Kasumi-1 (cell line): ENCODE measurements at places on chromosomes 2 and 18.
A peak's percentile ranks its signal among the peaks of the same experiment; 100 is the strongest.

DNA sequence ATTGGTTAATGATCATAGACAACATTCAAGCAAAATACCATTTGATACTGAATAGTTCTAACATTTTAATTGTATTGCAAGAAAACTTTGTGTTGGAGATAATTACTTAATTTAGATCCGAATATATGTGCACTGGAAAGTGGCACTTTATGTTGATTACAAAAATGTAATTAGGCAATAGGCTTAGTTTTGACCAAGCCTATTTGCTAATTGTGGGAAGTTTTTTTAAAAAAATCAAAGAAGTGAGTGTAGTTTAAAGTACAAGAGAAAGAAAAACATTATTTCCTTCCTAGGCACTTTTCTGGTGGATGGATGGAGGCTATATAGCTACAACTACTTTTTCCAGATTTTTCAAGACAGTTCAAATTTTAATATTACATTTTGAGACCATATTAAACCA, 18.3 kb upstream of the PELI1 start:
- DNase-seq, result no peak

GRCh38 chr2:16623564-16624435, 41.8 kb downstream of the CYRIA start:
- peak; percentile 4 for DNase-seq

DNA sequence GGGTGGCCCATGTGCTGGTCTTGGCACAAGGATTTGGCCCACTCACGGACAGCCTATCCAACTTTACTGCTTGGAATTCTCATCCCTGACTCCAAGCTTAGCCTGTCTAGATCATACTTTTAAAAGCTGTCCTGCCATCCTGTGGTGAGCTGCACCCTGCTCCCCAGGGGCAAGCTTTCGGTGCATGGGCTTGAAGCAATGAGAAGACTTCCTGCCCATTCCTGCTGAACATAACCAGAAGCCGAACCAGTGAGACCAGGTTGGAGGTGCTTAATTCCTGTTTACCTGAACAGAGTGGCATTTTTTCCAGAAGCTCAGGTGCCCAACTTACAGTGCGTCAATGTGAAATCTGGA, 154.5 kb downstream of the ANTXR1 start:
- no peak for DNase-seq

DNA sequence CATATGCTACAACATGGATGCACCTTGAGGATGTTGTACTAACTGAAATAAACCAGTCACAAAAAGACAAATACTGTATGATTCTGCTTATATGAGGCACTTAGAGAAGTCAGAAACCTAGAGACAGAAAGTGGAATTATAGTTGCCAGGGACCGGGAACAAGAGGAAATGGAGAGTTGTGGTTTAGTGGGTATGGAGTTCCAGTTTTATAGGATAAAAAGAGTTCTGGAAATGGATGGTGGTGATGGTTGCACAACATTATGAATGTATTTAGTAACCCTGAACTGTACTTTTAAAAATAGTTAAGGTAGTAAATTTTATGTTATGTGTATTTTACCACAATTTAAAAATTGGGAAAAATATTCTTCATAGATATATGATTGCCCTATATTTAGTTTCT, 97.7 kb downstream of the DPP4 start:
- peak; percentile 30 for DNase-seq

DNA sequence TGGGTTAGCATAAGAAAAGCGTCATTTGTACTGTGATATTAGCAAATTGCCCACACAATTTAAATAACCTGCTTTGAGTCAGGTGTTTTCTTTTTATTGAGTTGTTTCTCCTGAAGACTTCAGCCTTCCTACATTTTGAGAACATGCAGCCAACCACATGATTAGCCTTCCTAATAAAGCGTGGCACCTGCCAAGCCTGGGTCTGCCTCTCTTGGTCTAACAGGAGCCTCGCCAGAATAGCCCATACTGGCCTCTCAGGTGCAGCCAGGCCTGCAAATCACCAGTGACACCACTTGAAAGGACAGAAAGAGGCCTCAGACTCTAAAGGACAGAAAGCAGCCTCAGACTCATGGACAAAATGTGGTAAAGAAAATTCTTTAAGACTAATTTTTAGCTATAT, 653.8 kb downstream of the BCL11A start:
- DNase-seq, result no peak

GRCh38 chr2:37985333-37985732, 60.2 kb downstream of the RMDN2 start:
- no peak for DNase-seq

DNA sequence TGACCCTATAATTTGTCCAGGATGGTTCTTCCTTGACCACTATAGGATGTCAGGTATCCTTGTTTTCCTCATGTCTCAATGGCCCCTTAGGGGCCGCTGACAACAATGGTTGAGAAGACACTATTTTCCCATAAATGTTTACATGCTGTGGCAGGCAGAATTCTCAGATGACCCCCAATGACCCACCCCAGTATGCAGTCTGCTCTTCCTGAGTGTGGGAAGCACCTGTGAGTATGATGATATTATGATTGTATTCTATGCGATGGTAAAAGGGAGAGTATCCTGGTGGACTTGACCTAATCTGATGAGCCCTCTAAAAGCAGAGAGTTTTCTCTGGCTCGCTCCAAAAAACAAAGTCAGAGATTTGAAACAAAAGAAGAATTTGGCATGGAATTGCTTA, 123.1 kb upstream of the DLX2 start:
- no peak for DNase-seq

- DNase-seq, result peak; percentile 80
These were observed 32.9 kb downstream of the INO80C start for GRCh38 chr18:35464831-35465279.

DNA sequence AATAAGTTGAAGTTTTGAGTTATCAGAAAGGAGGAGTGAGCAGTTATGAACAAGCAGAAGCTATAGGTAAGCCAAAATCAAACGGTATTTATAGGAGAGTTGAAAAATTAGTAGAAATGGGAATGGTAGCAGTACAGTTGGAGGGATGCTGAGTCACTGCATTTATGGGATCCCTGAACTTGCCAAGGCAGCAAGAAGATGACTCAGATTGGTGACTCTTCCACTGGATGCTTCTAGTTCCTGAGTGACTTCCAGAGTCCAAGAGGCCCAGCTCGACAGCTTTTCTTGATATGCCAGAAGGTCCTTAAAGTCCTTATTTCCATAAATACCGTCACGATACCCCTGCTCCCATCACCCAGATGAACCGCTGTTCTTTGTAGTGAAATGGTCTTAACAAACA, 31.1 kb upstream of the ACTR3 start:
- no peak for DNase-seq

GRCh38 chr18:74682141-74682990, 84.7 kb downstream of the ZNF407 start:
- no peak for DNase-seq

DNA sequence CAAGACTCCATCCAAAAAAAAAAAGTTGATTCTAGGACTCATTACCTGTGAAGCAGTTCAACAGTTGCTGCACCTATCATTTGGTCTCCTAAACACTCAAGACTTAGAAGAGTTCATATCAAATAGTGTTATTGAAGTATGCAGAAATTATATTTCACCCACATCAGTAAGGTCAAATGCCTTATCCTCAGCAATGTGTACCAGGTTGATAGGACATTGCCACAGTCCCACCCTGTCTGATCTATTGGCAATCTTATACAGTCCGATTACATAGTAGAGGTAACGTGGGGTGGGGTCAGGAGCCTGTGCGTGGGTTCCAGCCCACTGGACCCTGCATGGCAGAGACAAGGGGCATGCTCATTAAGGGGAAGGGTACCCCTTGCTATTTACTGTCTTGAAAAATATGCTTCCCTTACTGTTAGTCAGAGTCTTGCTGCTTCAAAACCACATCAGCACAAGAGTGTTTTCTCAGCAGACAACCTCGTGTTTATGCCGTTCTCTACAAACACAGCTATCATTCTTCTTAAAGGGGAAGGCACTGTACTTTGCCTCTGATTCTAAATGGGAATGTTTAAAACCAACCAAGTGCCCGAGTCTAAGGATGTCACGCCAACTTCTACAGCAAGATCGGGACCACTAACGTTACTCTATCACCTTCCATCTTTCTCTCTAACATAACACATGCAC, 115.2 kb downstream of the MTCL1 start:
- DNase-seq, result no peak

- DNase-seq, result no peak
These were observed 97.8 kb upstream of the CELF4 start for GRCh38 chr18:37663446-37663845.

GRCh38 chr2:43230351-43230885, 4.0 kb upstream of the ZFP36L2 start:
- no peak for DNase-seq

DNA sequence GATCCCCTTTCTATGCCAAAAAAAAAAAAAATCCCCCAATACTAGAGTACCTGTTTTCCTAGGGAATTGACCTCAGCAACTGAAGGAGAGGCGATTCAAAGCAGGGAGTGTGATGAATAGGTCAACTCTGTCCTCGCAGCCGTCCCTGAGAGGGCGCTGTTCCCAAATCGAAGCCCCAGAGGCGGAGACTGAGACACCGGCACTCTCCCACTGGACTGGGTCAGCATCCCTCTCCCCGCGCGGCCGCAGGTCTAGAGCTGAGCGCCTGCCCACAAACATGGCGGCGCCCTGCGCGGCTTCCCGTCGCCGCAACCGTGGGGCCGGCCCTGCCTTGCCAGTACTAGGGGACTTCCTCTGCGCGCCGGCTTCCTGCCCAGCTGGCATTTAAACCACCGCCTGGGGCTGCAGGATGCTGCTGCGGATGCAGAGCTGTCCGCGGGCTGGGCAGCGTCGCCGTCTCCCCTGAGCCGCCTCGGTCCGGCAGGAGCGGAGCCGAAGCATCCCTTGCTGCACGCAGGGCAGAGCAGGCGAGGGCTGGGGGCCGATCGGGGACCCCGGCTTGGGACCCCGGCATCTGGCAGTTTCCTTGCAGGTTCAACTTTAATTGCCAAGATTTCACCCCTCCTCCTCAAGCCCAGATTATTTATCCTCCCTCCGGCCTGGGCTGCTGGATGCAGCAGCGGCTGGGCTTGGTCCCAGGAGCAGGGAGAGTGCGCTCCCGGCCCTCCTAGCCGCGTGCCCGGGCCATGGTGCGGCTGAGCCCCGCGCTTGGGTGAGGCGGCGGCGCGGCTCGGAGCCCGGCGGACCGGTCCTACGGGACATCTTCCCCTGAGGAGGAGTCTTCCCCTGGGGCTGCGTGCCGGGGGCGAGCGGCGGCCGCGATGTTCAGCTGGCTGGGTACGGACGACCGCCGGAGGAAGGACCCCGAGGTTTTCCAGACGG, at the start of gene EHD3:
Gene EHD3, plus strand, starts transcription at position 412 of the 942 bp plus-strand sequence. Its CDS starts 470 bp downstream, at position 882.
- DNase-seq, result peak; percentile 22

DNA sequence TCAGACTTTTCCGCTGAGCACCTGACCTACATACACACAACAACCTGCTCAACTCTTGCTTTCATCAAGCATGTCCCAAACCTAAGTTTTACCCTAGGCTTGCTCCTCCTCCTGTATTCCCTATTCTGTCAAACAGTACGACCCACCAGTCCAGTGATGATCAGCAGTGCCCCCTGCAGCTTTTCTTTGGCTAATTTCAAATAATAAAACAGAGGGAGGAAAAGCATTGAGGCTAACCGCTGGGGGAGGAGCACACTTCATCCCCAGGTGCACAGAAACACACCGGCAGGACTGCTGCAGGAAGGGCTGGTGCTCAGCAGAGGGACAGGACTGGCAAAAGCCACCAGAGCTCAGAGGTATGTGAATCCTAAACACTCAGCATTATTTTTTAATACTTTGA, 21.2 kb downstream of the E2F6 start:
- no peak for DNase-seq

DNA sequence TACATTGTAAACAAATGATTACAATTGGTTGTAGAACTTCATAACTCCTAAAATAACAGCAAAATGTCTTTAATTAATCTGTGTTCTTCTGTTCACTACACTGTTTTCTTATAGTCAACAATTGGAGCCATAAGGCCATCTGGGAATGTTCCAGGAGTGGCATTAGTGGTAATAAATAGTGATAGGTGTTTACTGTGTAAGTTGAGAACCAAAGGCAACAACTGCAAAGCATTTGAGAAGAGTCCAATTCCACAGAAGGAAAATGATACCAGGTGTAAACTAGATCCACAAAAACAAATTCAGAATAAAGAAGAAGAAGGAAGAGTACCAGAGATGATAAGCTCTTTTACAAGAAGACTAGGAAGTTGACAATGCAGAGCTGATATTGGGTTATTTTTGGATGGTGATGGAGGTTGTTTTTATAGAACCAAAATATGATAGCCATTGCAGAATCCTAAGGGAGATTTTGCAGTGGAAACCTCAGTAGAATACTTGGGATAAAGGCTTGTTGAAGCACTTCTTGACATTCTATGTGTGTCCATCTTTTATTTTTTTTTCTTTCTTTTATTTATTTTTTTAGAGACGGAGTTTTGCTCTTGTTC, 52.9 kb downstream of the ANTXR1 start:
- DNase-seq, result no peak

DNA sequence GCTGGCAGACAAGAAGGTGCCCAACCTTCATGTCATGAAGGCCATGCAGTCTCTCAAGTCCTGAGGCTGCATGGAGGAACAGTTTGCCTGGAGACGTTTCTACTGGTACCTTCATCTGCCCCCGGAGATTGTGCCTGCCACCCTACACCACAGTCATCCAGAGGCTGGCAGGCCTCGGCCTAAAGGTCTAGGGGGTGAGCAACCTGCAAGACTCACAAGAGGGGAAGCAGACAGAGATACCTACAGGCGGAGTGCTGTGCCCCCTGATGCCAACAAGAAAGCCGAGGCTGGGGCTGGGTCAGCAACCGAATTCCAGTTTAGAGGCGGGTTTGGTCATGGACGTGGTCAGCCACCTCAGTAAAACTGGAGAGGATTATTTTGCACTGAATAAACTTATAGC, 12.0 kb upstream of the SERTAD2 start:
- DNase-seq, result no peak

GRCh38 chr2:96122391-96122790, 6.0 kb upstream of the ADRA2B start:
- DNase-seq, result no peak

DNA sequence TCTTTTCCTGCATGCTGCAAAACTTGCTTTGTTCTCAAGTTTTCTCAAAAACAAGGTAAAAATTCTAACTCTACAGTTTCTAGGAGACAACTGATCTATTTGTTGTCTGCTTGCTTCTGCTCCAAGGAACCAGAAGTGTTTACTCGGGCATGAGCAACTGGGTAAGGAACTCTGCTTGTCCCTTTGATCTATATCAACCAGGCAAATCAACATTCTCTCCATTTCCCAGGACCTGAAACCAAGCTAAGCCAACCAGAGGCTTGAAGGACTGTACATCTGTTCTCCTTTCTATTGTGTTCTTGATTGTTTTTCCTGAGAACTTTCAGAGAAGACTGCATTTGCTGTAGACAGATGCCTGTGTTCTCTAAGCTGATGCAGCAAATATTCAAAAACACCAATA, 335.0 kb upstream of the KCNH7 start:
- DNase-seq, result no peak

- no peak for DNase-seq
These were observed 293.9 kb upstream of the ERBB4 start for GRCh38 chr2:212832211-212833195.
